ENCODE measurements at places on chromosomes 16 and 17. TPM values are rescaled to one million over a fixed set of nuclear protein-coding genes. Genes with fewer than 3 reads are reported as not detected.

The EIF1 gene
- total RNA-seq, result 617 TPM

The ADORA2B gene
- 0.98 TPM for total RNA-seq

- no peak for DNase-seq
Measured at GRCh38 chr17:81027591-81028505, 7.1 kb upstream of the BAIAP2 start.

DNA sequence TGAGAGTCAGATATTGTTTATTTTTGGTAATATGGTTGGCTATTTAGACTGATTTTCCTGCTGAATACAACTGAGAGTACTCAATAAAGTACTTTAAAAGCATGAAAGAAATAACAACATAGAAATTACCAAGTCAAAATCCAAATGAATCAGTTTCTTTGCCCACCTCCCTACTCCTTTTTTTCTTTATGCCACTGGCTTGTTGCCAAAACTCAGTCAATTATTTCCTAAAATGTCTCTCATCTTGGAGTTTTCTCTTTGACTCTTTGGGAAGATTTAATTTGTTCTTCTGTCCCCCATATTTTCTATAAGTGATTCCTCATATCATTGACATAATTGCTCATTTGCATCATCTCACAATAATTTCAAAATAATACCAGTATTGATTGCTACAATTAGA is 2.6 kb upstream of the OMG start:
- DNase-seq, result no peak

- no peak for DNase-seq
Measured at GRCh38 chr17:39548494-39549225, 59.1 kb downstream of the NEUROD2 start.

- DNase-seq, result no peak
Measured at GRCh38 chr17:81294512-81295030, 536 bp downstream of the SLC38A10 start.

GRCh38 chr16:74202009-74202408 is 94.6 kb upstream of the PSMD7 start:
- DNase-seq, result no peak

- no peak for DNase-seq
Measured at GRCh38 chr17:81511804-81512561, 616 bp downstream of the ACTG1 start.

DNA sequence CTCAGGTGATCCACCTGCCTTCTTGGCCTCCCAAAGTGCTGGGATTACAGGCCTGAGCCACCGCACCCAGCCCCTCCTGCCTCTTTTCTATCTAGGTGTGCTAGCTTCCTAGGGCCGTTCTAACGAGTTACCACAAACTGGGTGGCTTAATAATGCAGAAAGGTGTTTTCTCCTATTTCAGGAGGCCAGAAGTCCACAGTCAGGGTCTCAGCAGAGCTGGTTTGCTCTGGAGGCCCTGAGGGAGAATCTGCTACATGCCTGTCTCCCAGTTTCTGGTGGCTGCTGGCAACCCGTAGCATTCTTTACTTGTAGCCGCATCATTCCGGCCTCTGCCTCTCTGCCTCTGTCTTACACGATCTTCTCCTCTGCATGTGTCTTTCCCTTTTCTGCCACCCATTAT is 89.2 kb downstream of the NTN1 start:
- DNase-seq, result no peak

GRCh38 chr16:89036776-89037175 is 56.9 kb upstream of the ACSF3 start:
- DNase-seq, result no peak

GRCh38 chr17:82334622-82335394 is 1.2 kb upstream of the SECTM1 start:
- no peak for DNase-seq
